ENCODE measurements at places on chromosomes 7 and 10.
A peak's percentile ranks its signal among the peaks of the same experiment; 100 is the strongest.

- no peak for DNase-seq
These were observed 46.9 kb upstream of the TRIM8 start for GRCh38 chr10:102597131-102597991.

- no peak for DNase-seq
These were observed 985.9 kb upstream of the ZNF722 start for GRCh38 chr7:63012633-63013183.

DNA sequence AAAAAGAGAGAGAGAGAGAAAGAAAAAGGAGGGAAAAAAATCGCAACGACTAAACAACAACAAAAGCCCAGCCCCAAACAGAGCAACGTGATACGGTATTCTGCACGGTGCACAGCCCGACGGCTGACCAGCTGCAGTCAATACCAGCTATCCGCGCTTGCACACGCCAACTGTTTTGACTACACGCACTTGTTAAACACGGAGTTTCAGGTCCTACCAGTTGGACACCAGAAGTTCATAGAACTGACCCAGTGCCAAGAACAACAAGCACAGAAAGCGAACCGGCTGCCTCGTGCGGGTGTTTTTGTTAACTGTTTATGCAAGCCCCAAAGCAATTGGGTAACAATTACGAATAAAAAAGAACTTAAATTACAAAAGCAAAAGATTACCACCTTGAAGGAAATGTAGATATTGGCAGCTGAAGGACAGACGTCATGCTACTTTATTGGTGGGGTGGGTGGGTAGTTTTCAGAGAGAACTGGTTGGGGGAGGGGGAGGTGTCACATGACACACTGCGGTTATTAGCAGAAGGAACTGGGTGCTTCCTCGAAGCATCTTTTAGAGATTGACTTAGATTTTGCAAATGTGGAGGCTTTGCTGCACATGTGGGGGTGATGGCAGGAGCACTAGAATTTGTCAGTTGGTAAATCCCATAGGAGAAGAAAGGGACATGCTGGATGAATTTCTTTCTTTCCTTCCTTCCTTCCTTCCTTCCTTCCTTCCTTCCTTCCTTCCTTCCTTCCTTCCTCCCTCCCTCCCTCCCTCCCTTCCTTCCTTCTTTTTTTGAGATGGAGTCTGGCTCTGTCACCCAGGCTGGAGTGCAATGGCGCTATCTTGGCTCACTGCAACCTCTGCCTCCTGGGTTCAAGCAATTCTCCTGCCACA is 110.6 kb upstream of the EFCAB10 start:
- peak; percentile 67 for DNase-seq

DNA sequence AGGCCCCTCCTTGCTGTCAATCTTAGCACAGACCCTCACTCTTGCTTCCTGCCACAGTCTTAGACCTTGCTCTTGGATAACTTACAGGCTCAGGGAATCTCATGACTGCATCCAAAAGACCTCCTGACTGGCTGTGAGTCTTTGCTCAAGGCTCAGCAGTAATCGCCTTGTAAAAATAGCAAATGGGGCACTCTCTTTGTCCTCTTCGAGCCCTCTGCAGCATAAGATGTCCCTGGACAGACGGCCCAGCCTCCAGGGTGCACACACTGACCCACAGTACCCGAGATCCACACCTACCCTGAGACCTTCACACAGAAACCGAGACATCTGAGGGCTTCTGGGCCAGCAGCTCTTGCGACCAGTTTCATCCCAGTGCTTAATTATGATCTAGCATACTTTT is 65.9 kb upstream of the DDC start:
- no peak for DNase-seq

DNA sequence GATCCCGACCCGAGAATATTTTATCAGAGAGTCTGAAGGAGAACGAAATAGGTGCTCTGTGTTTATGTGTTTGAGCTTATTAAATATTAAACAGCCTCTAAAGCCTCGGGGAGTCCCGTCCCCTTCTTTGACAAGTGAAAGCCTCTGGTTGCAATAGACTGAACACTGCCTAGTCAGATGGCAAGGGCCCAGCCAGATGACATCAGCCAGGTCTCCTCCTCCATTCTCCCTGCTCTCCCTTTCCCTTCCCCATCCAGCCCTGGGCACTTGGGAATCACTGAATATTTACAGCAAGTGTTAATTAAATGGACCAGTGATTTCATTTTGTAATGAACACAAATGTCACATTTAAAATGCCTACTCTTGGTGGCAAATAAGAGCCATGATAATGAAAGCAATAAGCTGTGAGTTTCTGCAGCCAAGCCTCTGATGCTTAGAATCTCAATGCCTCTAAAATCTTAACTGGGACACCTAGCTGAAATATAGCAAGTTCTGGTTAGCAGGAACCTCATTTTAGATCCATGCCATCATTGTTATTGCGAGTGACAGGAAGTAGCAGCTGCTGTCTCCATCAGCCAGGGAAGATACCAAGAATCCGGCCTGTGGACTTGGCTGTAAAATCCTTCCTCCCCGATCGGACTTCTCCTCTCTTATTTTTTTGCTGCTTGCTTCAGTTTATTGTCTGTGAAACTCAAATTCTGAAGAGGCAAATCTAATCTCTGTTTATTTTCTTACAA is 202.1 kb downstream of the PRPF18 start:
- no peak for DNase-seq

GRCh38 chr7:136114966-136115762 is 138.0 kb upstream of the MTPN start:
- DNase-seq: peak; percentile 14

- no peak for DNase-seq
These were observed 69.8 kb downstream of the HDAC9 start for GRCh38 chr7:18565337-18565736.

DNA sequence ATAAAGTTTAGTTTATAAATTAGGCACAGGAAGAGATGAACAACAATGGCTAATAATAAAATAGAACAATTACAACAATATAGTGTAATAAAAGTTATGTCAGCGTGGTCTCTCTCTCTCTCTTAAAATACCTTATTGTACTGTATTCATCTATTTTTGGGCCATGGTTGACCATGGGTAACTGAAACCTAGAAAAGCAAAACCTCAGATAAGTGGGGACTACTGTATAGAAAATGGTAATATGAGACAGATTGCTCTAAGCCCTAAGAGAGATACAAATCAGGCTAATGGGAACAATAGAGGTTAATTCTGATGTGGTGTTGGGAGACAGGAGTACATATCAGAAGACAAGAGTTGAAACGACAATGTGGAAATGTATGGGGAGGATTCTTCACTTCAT is 86.2 kb downstream of the ZNF365 start:
- DNase-seq: no peak

- no peak for DNase-seq
These were observed 127.1 kb downstream of the DOCK4 start for GRCh38 chr7:112079122-112079521.

GRCh38 chr10:112456533-112456932 is 9.5 kb downstream of the VTI1A start:
- no peak for DNase-seq

GRCh38 chr7:122638459-122638858 is 60.5 kb downstream of the RNF133 start:
- no peak for DNase-seq

DNA sequence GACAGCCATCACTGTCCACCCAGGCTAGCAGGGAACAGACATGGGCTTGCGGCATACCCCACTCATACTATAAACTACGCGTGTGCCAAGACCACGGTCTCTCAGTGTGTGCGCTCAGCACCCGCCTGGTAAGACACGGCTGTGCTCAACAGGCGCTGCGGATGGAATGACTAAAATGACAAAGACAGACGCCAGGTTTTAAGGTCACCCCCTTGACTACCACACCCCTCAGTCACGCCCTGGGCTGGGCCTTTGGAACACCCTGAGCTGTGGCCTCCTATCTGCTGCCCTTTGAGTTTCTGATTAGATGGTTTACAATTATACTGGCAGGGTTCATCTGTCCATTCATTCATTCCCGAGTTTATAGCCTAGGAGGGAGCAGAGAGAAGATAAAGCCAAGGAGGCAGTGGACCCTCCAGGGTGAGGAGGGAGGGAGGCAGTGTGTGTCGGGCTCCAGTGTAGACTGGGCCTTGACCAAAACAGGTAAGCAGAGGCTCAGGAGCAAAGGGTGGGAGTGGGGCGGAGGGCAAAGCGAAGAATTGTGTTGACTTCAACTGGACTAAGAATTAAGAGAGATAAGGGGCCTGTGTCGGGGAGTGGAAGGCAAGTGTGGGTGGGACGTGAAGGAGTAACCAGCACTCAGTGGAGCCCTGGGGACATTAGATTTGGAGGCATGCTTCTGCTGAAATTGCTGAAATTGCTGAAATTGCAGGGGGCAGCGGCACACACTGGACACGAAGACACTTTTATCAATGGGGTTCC is 35.0 kb downstream of the TNS3 start:
- no peak for DNase-seq

DNA sequence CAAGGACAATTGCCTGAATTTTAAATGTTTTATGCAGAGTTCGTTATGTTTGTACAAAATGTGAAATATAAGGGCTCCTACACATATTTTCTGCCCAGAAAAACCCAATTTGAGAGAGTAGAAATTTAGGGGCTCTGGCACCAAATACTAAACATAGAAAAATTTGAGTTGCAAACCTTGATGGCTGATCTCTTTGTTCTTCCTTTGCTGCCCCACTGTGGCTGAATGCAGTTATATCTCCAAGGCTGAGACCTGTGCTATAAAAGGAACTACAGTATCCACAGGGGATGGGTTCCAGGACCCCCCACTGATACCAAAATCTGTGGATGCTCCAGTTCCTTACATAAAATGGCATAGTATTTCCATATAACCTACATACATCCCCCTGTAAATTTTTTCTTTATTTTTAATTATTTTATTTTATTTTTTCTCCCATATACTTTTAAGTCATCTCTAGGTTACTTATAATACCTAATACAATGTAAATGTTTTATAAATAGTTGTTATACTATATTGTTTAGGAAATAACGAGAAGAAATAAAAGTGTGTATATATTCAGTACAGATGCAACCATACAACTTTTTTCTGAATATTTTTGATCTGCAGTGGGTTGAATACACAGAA is 22.5 kb downstream of the CFAP43 start:
- peak; percentile 11 for DNase-seq

- no peak for DNase-seq
These were observed 323.3 kb upstream of the ZMIZ1 start for GRCh38 chr10:78745441-78745840.

- no peak for DNase-seq
These were observed 284.4 kb downstream of the TCF7L2 start for GRCh38 chr10:113234481-113234880.

- no peak for DNase-seq
These were observed 72.8 kb downstream of the CTTNBP2 start for GRCh38 chr7:117800406-117800805.

- no peak for DNase-seq
These were observed 71.0 kb downstream of the CASD1 start for GRCh38 chr7:94580601-94581000.

DNA sequence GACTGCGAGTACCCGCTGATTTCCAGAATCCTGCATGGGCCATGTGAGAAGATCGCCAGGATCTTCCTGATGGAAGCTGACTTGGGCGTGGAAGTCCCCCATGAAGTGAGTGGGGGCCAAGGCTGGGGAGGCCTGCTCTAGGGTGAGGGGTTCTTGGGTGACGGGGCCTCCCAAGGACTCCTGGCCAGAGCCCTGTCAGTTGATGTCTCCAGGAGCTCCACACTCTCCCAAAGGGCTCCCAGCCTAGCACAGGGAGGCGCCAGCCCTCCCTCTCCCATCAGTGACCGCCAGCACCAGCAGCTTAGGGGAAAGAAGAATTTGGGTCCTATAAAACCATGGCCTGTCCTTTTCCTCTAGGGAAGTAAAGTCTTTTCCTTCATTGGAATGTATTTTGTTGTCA is 9.8 kb upstream of the ZNF22 start:
- no peak for DNase-seq

DNA sequence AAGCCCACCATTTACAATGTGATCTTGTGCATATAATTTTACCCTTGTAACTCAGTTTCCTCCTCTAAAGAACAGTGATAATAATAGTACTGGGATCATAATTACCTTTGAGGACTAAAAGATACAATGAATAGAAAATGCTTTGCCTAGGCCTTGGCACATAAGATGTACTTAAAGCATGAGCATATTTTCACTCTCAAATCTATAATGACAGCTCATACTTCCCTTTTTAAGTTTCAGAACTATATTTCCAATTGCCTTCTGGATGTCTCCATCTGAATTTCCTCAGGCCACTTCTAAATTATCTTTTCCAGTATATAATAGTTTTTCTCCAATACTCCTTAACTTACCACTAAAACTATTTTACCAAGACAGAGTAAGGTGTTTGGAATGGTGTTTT is 13.3 kb upstream of the ITGB8 start:
- DNase-seq: no peak

DNA sequence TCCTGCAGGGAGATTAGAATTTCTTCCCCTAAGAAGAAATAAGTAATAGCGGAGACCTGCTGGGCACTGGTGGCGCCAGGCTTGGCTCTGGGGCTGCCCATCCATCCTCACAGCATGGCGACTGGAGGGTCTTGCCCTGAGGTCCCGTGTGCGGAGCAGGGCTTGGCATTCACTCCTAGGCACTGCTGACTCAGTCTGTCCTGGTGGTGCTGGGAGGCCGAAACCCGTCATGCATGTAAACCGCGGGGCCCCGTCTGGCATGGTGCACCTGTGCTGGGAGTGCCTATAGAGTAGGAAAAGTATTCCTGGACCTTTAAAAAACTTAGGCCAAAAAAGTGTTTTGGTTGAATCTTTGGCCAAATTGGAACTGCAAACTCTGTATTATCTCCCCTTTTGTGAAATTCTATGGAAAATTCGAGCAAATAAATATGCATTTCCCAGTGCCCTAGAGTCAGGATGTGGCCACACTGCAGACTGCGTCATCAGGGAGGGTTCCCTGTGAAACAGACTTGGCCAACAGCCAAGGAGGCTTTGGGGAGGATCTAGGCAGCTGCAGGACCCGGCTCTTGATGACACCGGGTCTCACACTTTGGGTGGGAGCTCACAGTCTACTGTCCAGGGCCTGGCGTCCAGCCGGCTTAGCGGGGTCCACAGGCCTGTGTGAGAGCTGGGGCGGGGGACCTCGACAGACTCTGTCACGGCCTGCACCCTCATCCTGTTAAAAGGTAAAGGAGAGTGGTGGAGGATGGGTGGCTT is 122.3 kb downstream of the VIPR2 start:
- no peak for DNase-seq

DNA sequence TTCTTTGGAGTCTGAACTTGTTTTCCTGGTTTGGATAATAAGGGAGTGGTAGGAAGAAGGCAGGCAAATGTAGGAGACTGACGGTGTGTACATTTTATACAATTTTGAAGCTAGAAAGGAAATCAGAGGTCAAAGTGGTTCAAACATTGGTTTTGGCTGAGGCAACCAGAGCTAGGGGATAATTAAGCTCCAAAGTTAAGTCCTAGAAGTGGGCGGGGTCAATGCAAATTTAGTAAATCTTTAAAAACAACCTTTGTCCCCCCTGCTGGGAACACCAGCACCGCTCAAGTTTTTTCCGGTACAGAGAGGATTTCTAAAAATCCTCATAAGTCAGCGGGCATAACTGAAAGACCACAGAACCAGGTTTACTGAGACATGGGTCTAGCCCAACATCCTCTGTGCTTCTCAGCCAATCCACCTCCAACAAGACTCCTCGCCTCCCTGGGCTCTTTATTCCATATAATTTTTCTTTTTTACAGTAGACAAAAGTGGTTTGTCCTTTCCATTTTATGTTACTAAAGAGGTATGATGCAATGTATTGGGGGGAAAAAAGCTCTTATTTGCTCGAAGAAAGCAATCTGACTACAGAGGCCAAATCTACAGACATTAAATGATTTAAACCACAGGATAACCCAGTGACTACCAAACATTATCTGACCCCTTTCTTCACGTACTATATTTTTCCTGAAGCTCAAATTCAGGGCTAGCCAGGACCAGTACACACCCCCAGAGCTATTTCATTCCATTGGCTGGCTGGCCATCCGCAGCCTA is 1.6 kb downstream of the GLUD1 start:
- peak; percentile 6 for DNase-seq

All from T-helper 9 cell (primary cell).